Cortex of kidney (tissue), 1 donor: ENCODE measurements at places on chromosomes 1 and 21.

DNA sequence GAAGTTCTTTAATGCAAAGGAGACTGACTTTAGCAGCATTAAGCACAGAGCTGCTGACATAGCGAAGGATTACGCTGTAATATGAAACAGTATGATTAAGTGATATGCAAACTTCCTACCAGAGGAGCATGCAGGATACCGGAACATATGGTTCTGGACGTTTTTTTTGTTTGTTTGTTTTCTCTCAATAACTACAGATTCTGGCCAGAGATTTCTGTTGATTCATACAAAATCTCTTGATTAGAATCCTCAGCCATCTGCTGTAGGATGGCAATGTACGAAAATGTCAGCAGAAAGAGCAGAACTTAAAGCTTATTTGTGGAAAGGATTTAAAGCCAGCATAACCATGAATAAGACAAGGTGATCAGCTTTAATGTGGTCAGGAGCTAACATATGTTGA lies 970.7 kb downstream of the KCNT2 start:
- DNase-seq, result no peak

- DNase-seq, result no peak
Observed at GRCh38 chr1:47993416-47993740, 3.8 kb downstream of the TRABD2B start.

DNA sequence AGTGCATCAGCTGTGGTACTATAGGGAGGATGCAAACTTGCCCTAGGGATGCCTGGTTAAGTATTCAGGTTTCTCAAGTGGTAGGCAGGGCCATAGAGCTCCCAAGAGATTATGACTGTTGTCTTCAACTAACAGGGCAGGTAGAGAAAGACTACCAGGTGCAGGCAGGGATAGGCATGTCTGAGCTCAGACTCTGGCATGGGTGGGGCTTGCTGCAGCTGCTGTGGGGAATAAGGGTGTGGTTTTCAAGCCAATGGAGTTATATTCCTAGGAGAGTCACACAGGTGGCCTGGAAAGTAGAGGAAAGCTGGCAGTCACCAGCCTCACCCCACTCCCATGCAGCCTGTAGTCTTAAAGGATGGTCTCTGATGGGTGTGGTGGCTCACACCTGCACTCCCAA lies 673.4 kb upstream of the ADGRL4 start:
- DNase-seq, result no peak

DNA sequence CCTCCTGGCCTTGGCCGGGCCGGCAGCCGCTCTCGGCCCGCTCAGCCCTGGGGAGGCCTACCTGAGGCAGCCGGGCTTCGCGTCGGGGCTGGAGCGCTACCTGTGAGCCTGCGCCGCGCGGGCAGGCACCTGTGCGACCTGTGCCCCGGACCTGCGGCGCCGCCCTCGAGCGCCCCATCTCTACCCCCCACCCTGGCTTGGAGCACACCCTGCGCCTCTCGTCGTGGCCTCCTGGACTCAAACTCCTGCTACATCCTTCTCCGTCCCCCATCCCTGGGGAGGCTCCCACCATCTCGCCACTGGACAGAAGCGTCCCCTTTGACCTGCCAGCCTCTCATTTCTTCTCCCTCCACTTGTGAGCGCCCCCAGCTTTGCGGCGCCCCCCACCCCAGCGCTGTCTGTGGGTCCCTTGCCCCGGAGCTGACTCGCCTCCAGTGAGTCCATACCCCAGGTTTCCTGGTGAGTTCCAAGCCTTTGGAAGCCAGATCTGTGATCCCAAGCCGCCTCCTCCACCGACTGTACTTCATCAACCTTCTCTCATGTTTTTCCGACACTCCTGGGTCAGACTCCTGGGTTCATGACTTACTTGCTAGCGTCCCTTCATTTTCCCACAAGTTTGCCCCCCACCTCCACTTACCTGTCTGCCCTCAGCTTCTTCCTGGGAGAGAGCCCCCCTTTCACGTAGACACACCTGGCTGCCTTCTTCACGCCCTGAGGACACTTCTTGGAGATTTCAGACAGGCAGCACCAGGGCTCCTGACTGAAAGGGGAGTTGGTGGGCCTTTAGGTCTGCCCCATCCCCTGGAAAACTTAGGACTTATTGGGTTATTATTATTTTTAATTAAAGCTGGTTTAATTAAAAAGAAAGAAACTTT lies 1.3 kb downstream of the FOXE3 start:
- DNase-seq, result no peak

DNA sequence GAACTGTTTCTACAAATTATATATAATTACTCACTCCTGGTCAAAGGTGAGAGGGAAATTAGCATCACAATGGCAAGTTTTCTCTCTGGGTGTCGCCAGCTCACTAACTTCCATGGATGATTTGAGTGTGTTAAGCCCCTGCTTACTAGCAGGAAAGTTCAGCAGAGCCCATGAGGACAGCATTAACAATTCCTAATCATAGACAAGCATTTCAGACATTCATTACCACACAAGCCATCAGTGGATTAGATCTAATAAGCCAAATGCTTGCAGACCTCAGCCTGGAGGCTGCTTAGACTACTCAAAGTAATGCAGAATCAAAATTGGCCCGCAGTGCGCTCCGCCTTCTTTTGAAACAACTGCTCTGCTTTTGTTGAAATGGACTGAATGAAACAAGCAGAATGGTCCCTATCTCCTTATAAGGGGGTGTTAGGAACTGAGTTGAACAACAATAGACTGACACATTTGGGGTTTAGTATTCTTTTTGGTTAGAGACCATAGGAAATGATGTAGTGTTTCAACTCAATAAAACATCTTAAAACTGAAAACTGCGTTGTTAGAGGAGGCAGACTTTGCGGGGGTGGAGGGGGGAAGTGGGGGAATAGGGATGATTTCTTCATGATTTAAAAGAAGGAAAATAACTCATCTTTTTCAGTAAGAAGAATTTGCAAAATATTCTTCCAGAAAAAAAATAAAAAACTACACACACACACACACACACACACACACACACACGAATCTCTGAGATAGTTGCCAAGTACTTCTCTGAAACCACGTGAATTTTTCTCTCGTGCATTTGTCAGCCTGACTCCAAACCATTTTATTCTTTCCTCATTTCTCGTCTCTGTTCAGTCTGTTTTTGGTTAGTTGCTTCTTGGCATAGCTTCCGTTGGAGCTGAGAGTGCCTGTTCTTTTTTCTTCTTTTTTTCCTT lies 54.6 kb downstream of the GORAB start:
- DNase-seq, result no peak

GRCh38 chr1:46415514-46415913 lies 21.4 kb downstream of the FAAH start:
- DNase-seq, result no peak

DNA sequence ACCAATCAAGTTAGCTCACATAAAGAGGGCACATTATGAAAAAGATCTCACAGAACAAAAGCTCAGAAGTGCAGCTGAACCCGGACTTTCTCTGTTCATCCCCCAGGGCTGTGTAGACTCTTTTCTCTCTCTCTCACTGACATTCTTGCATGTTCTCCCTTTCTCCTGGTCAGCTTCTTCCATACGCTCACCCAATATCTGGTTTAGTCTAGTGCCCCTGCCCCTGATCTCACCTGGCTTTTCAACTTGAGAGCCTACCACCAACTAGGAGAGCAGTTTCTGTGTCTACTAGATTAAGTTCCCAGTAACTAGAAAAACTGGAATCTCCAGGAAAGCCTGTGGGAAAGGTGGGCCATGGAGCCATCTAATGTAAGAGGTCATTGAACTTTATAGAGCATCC lies 126.9 kb upstream of the GRIK3 start:
- DNase-seq, result no peak

- DNase-seq, result no peak
Observed at GRCh38 chr1:29235955-29236711, at the start of gene PTPRU. PTPRU (plus strand) TSS chr1:29236522; CDS start chr1:29236645, 123 bp downstream.

- no peak for DNase-seq
Observed at GRCh38 chr1:96238426-96238825, 483.2 kb upstream of the PTBP2 start.

DNA sequence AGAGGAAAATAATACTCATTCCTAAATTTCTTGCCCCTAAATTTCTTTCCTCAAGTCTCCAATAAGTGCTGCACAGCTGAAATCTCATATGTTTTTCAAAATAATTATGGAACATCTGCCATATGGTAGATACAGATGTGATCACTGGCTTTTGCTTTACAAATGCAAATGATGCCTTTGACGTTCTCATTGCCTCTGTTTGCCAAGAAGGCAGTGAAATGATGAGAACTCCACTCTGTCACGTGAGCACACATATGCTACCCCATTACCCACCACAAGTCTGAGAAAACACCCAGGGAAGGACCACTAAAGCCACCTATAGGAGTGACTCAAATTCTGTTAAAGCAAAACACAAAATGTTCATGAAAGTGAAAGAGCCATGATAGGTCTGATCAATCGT lies 43.9 kb downstream of the DSCAM start:
- no peak for DNase-seq

DNA sequence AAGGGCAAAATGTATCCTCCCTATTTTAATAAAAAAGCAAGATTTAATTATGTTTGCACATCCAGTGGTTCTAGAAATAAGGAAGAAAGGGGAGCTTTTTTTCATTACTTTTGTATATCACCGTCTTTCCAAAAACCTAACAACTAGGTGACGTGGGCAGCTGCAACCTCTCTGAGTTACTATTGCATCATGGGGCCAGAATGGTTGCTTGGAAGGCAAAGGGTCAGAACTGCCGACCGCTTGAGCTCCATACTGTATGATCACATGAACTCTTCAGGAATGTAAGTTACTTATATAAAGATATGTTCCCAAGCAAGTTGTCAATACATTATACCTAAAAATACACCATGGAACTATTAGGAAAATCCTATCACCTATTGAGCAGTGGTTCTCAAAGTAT lies 85.6 kb upstream of the HIVEP3 start:
- DNase-seq, result no peak

GRCh38 chr1:81126989-81127581 lies 673.6 kb upstream of the ADGRL2 start:
- DNase-seq, result no peak

DNA sequence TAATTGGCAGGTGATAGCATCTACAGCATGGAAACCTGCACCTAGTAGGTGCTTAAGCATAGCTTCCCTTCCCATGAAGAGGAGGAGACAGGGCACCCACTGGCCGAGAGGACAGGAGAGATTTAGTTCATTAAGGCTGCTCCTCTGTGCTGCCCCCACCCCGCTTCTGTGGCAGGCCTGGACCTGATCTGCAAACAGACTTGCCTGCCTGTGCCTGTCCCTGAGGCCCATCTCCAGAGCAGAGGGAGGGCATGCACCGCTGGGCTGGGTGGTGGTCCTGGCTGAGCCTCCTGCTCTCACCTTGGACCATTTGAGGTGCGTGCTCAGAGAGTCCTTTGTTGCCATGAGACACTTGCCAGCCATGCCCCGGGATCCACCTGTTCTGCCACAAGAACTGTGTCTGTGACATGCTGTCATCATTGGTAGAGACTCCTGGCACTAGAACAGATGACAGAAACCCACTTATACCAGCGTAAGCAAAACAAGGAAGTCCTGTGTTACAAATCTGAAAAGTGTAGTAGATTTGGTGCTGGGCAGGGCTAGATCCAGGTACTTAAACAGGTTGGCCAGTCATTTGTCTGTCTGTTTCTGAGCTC lies 55.6 kb downstream of the PTPRF start:
- no peak for DNase-seq

DNA sequence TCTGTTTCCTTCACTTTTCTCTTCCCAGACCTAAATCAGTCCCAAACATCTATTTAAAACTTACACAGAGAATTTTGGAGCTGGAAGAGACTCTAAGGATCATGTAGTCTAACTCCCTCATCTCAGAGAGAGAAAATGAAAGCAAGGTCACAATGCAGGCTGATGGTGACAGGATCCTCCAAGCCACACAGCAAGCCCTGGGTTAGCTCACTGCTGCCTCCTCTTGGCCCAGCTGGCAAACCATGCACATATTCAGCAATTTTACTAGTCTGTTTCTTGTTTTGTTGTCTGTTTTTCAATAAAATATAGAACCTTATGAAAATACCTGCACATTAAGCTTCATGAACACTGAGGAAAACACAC lies 27.7 kb upstream of the LY9 start:
- no peak for DNase-seq

GRCh38 chr1:204997591-204998355 lies 45.2 kb upstream of the CNTN2 start:
- DNase-seq, result no peak

DNA sequence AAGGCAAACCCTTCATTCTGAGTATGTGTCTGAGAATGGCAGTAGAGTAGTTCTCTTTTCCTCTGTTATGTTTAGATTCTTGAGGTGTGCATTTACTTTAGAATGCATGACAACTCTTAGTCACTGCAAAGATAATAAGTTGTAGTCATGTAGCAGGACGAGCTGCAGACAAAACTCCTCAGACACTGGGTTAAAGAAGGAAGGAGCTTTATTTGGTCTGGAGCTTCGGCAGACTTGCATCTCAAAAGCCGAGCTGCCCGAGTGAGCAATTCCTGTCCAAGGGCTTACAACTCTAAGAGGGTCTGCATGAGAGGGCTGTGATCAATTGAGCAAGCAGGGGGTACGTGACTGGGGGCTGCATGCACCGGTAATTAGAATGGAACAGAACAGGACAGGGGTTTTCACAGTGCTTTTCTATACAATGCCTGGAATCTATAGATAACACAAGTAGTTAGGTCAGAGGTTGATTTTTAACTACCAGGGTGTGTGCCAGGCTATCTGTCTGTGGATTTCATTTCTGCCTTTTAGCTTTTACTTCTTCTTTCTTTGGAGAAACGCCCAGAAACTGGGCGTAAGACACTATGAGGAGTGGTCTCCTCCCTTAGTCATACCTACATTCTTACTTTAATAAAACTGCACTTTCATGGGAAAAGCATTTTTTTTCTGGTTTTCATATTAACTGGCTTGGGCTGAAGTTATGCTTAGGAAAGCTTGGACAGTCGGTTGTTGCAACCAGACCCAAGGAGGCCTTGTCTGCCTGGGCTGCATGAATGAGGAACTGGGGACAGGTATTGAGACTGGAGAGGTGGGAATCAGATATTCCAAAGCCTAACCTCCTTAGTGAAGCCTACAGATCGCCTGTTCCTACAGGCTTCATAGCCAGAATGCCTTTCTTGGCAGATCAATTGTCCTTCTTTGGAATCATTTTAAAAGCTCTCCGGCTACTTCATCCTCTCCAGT lies 115.1 kb downstream of the RHOU start:
- no peak for DNase-seq

- no peak for DNase-seq
Observed at GRCh38 chr1:17507915-17508314, 31.6 kb upstream of the ARHGEF10L start.

GRCh38 chr1:47575855-47576757 lies 138.3 kb downstream of the FOXD2 start:
- DNase-seq, result no peak

- no peak for DNase-seq
Observed at GRCh38 chr1:37495875-37496274, 18.7 kb downstream of the MEAF6 start.

GRCh38 chr1:117093870-117094621 lies 27.5 kb downstream of the TRIM45 start:
- no peak for DNase-seq

GRCh38 chr21:45834026-45834715 lies 147.4 kb upstream of the COL6A1 start:
- no peak for DNase-seq

GRCh38 chr1:33012165-33012564 lies 24.5 kb downstream of the AK2 start:
- no peak for DNase-seq
